Mesenchymal stem cell (in vitro differentiated cells and primary cell): ENCODE measurements at places on chromosomes 2 and 18.

DNA sequence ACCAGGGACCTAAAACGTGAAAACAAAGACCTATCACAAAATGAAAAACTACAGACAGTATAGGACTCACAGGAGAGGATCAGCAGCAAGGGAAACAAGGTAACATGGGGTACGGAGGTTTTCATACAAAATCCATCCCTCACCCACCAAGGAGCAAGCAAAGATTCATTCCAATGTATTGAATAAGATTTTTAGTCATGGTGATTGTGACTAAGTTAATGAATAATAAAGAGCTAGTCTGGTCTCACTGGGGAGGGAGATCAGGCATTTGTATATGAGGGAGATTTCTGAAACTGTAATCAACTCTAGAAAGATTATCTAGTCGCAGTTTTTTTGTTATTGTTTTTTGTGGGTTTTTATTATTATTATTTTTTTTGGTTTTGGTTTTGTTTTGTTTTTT lies 336.5 kb upstream of the MMADHC start:
- H3K27me3 ChIP-seq = no peaks in the 10 kb centered on the region
- peak overlapping the region; percentile 81 for H3K27ac ChIP-seq
- no peak for DNase-seq
- peaks cover 3% of the 10 kb centered on the region for H3K4me1 ChIP-seq
- H3K4me3 ChIP-seq = no peak overlapping the region

DNA sequence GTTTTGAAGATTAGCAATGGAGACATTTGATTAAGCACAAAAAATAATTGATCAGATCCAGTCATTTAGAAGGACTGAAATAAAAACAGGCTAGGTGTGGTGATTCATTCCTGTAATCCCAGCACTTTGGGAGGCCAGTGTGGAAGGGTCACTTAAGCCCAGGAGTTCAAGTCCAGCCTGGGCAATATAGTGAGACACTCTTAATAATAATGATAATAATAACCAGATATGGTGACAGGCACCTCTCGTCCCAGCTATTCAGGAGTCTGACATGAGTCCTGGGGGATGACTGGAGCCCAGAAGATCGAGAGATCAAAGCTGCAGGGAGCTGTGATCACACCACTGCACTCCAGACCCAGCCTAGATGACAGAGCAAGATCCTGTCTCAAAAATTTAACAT lies 3.5 kb upstream of the FN1 start:
- no peaks in the 10 kb centered on the region for H3K4me1 ChIP-seq
- H3K27me3 ChIP-seq = no peaks in the 10 kb centered on the region
- no peak for DNase-seq
- no peak overlapping the region for H3K27ac ChIP-seq
- H3K4me3 ChIP-seq = no peak overlapping the region

GRCh38 chr2:213101692-213102460 lies 49.5 kb downstream of the IKZF2 start:
- H3K27me3 ChIP-seq = no peaks in the 10 kb centered on the region
- no peak overlapping the region for H3K4me3 ChIP-seq
- H3K27ac ChIP-seq = no peak overlapping the region
- no peak for DNase-seq
- H3K36me3 ChIP-seq = no peaks in the 10 kb centered on the region
- H3K4me1 ChIP-seq = no peaks in the 10 kb centered on the region

DNA sequence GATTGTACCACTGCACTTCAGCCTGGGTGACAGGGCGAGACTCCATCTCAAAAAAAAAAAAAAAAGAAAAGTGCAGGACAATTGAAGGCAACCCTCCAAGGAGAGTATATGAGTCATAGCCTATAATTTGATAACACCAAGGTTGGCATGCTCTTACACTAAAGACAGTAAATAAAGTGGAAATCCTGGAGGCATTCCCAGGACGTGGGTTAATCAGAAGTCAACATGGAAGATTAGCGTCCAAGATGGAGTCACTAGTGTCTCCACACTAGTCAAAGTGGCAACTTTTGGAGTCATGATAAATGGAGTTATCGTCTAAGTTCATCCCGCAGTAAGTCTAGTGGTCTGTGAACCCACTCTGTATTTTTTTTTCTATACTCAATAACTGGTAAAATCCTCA lies 21.2 kb upstream of the UGGT1 start:
- no peaks in the 10 kb centered on the region for H3K4me1 ChIP-seq
- DNase-seq = no peak
- no peak overlapping the region for H3K4me3 ChIP-seq
- H3K27me3 ChIP-seq = no peaks in the 10 kb centered on the region

DNA sequence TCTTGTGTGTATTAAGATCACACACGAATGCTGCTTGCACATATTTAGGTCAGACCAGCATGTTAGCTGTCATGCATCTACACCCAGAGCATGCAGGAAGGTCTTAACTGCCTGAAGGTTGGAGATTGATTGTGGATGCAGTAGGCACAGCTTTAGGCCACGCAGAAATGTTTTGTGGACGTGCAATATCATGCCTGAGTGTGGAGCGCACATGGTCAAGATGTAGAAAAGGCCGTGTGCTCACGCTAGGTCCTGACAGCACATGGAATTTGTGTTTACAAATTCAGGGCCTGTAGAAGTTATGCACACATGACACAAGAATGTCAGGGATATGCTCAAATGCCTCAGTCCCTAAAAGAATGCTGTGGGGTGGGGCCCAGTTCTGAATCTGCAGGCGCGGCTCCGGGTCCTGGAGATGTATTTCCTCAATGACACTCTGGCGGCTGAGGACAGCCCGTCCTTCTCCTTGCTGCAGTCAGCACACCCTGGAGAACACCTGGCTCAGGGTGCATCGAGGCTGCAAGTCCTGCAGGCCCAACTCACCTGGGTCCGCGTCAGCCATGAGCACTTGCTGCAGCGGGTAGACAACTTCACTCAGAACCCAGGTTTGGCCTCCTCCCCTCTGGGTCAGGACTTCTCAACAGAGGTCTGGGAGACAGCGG lies 27.9 kb downstream of the MARCO start:
- H3K27ac ChIP-seq = no peak overlapping the region
- no peak for DNase-seq
- H3K36me3 ChIP-seq = no peaks in the 10 kb centered on the region
- H3K4me1 ChIP-seq = no peaks in the 10 kb centered on the region
- no peak overlapping the region for H3K4me3 ChIP-seq

- H3K4me3 ChIP-seq = no peak overlapping the region
- no peaks in the 10 kb centered on the region for H3K27me3 ChIP-seq
- H3K4me1 ChIP-seq = no peaks in the 10 kb centered on the region
These were observed 2.0 kb downstream of the RAPH1 start for GRCh38 chr2:203532957-203533658.

GRCh38 chr2:65834771-65835475 lies 402.5 kb upstream of the SPRED2 start:
- no peak overlapping the region for H3K27ac ChIP-seq
- DNase-seq = no peak
- no peaks in the 10 kb centered on the region for H3K4me1 ChIP-seq
- no peaks in the 10 kb centered on the region for H3K36me3 ChIP-seq

DNA sequence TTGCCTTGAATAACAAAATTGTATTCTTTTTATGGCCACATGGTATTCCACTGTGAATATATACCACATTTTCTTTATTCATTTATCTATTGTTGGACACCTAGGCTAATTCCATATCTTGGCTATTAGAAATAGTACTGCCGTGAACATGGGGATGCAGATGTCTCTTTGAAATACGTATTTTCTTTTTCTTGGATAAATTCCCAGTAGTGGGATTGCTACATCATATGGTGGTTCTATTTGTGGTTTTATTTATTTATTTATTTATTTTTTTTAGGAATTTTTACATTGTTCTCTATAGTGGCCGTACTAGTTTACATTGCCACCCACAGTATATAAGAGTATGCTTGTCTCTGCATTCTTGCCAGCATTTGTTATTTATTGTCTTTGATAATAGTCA lies 679.8 kb upstream of the NRXN1 start:
- H3K27ac ChIP-seq = no peak overlapping the region
- no peaks in the 10 kb centered on the region for H3K4me1 ChIP-seq
- DNase-seq = no peak
- H3K36me3 ChIP-seq = no peaks in the 10 kb centered on the region

- no peak for DNase-seq
- H3K27ac ChIP-seq = no peak overlapping the region
- peaks cover 25% of the 10 kb centered on the region for H3K27me3 ChIP-seq
- H3K4me1 ChIP-seq = peaks cover 9% of the 10 kb centered on the region
These were observed 149.0 kb upstream of the GLI2 start for GRCh38 chr2:120586507-120587278.

DNA sequence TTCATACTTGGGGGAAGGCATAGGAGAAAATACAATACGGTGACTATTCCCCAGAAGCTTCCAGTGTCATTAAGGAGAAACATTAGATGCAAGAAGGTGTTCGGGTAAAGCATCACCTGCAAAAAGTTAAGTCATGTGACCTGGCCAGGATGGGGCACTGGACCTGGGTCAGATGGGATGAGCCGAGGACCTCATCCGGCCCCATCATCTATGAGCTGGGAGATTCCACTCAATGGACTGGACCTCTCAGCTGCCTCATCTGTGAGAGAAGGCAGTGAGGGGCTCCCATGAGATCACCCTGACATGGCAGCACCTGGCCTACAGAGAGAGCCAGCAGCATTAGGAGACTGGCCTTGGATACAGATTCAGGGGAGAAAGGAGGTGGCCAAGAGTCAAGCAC lies 111.4 kb upstream of the TEX51 start:
- no peaks in the 10 kb centered on the region for H3K36me3 ChIP-seq
- H3K27me3 ChIP-seq = peaks cover 6% of the 10 kb centered on the region
- no peak for DNase-seq

GRCh38 chr2:85257359-85257969 lies 70.3 kb downstream of the TGOLN2 start:
- H3K27ac ChIP-seq = no peak overlapping the region
- peak overlapping the region; percentile 50 for H3K4me3 ChIP-seq
- H3K27me3 ChIP-seq = no peaks in the 10 kb centered on the region

GRCh38 chr2:109371481-109372170 lies 242.1 kb downstream of the SEPTIN10 start:
- peaks cover 38% of the 10 kb centered on the region for H3K36me3 ChIP-seq
- H3K4me3 ChIP-seq = no peak overlapping the region
- H3K4me1 ChIP-seq = peaks cover 4% of the 10 kb centered on the region
- no peak overlapping the region for H3K27ac ChIP-seq

DNA sequence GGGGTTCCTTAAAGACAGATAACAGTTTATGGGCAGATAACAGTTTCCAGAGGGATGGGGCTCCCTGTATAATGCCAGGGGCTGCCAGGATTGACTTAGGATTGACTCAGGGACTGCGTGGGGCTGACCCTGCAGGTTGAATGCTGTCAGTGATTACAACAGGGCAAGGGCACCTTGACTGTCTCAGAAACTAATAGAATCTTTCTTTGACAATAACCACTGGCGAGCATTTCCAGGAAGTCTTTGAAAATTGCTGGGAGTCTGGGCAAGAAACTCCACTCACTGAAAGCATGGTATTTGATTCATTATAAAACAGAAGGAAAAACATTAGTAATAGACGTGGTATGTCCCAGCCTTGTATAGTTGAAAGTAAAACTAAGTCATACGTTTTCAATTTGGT lies 101.0 kb downstream of the GPD2 start:
- no peak for DNase-seq
- H3K4me1 ChIP-seq = peaks cover 3% of the 10 kb centered on the region
- H3K27me3 ChIP-seq = no peaks in the 10 kb centered on the region
- H3K4me3 ChIP-seq = no peak overlapping the region

- no peaks in the 10 kb centered on the region for H3K27me3 ChIP-seq
- no peak overlapping the region for H3K27ac ChIP-seq
- no peak for DNase-seq
- peaks cover 2% of the 10 kb centered on the region for H3K4me1 ChIP-seq
- H3K36me3 ChIP-seq = no peaks in the 10 kb centered on the region
- no peak overlapping the region for H3K4me3 ChIP-seq
These were observed 14.5 kb downstream of the METTL8 start for GRCh38 chr2:171419333-171419732.

- H3K27ac ChIP-seq = no peak overlapping the region
- H3K4me3 ChIP-seq = no peak overlapping the region
- H3K27me3 ChIP-seq = no peaks in the 10 kb centered on the region
These were observed 11.6 kb downstream of the HNRNPLL start for GRCh38 chr2:38591152-38591551.

- H3K36me3 ChIP-seq = no peaks in the 10 kb centered on the region
- no peak for DNase-seq
- no peak overlapping the region for H3K4me3 ChIP-seq
- no peaks in the 10 kb centered on the region for H3K27me3 ChIP-seq
- H3K27ac ChIP-seq = no peak overlapping the region
- H3K4me1 ChIP-seq = no peaks in the 10 kb centered on the region
These were observed 30.6 kb upstream of the RPRM start for GRCh38 chr2:153509133-153509532.

- peaks cover 1% of the 10 kb centered on the region for H3K4me1 ChIP-seq
- DNase-seq = peak; percentile 75
- H3K27ac ChIP-seq = no peak overlapping the region
- H3K27me3 ChIP-seq = no peaks in the 10 kb centered on the region
- H3K4me3 ChIP-seq = no peak overlapping the region
These were observed 180.1 kb downstream of the PRPF40A start for GRCh38 chr2:152537081-152537651.

GRCh38 chr2:236449167-236449761 lies 120.4 kb upstream of the ACKR3 start:
- H3K27me3 ChIP-seq = no peaks in the 10 kb centered on the region
- no peak overlapping the region for H3K4me3 ChIP-seq
- no peak for DNase-seq
- no peak overlapping the region for H3K27ac ChIP-seq
- no peaks in the 10 kb centered on the region for H3K36me3 ChIP-seq

DNA sequence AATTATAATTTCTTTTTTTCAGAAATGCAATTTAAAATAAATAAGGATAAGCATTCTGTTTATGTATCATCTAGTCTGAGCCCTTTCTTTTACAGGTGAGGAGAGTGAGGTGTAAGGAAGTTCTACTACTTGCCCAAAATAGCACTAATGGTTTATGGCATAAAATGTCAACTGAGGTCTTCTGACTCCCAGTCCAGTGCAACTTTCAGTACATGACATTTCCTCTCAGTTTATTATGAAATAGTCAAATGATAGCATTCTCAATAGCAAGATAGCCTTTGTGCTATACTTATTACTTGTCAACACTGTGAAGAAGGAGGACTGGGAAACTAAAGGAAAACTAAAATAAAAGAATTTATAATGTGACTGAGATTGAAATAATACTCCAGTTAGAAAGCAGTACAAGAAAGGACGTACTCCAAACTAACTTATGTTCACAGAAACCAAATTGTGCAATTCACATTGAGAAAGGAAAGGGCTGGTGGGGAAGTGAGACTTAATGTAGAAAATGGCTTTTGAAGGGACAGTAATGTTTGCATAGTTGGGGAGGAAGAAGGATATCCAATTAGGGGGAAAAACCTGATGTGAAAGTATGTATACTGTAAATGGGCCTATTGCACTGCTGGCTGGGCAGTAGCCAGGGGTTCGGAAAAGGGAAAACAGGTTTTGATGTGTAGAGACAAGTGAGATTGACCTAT lies 166.7 kb upstream of the ZEB2 start:
- H3K4me1 ChIP-seq = no peaks in the 10 kb centered on the region
- H3K36me3 ChIP-seq = no peaks in the 10 kb centered on the region
- DNase-seq = no peak
- no peak overlapping the region for H3K4me3 ChIP-seq
- no peaks in the 10 kb centered on the region for H3K27me3 ChIP-seq
